GM23338 (cell line): ENCODE measurements at places on chromosomes 4 and X. TPM values are rescaled to one million over a fixed set of nuclear protein-coding genes. Genes with fewer than 3 reads are reported as not detected.

Gene GLRA3
- total RNA-seq = 0.03 TPM in 1 of 2 replicates, not detected in the other

Gene ASMT
- 2.4 TPM in 1 of 2 replicates, not detected in the other for total RNA-seq

Gene SSX2B
- 0.17 TPM in 1 of 2 replicates, not detected in the other for total RNA-seq

Gene TCEAL2
- 9.1 and 12.3 TPM in 2 replicates for total RNA-seq

Gene SMIM31
- total RNA-seq = not detected in 2 replicates

Gene TLR10
- total RNA-seq = 0.14 TPM in 1 of 2 replicates, not detected in the other

Gene ZNF595
- total RNA-seq = 31.7 and 32.2 TPM in 2 replicates

Gene FAT1
- total RNA-seq = 124 and 137 TPM in 2 replicates

Gene ERVMER34-1
- 30.9 and 34.1 TPM in 2 replicates for total RNA-seq

Gene SH3BGRL
- 54.3 and 60.8 TPM in 2 replicates for total RNA-seq

Gene CA5B
- total RNA-seq = 4.8 and 8.0 TPM in 2 replicates

Gene CCDC149
- 3.8 and 6.4 TPM in 2 replicates for total RNA-seq

Gene CT45A2
- not detected in 2 replicates for total RNA-seq

Gene CFAP299
- total RNA-seq = not detected in 2 replicates

Gene FAM47E
- total RNA-seq = 0.66 and 2.9 TPM in 2 replicates

Gene SHISA3
- total RNA-seq = 4.4 and 6.6 TPM in 2 replicates

Gene NEK1
- total RNA-seq = 9.3 and 11.4 TPM in 2 replicates

Gene P2RY8
- total RNA-seq = 0.23 TPM in 1 of 2 replicates, not detected in the other

Gene ATP2B3
- 0.17 and 0.54 TPM in 2 replicates for total RNA-seq

Gene TDO2
- total RNA-seq = 0.10 TPM in 1 of 2 replicates, not detected in the other

Gene POU3F4
- 0.62 and 1.1 TPM in 2 replicates for total RNA-seq

Gene GIMD1
- total RNA-seq = not detected in 2 replicates

Gene MAGED4
- total RNA-seq = 22.2 and 57.3 TPM in 2 replicates

Gene PPBP
- 0.35 TPM in 1 of 2 replicates, not detected in the other for total RNA-seq

Gene ANOS1
- total RNA-seq = 65.7 and 68.5 TPM in 2 replicates

Gene PCDH18
- 63.2 and 68.1 TPM in 2 replicates for total RNA-seq

Gene MSANTD1
- 1.0 and 1.2 TPM in 2 replicates for total RNA-seq

Gene SLC10A4
- total RNA-seq = 2.3 and 4.3 TPM in 2 replicates

Gene SMIM20
- 56.6 and 71.6 TPM in 2 replicates for total RNA-seq
